ENCODE measurements at places on chromosomes 6 and 20.

DNA sequence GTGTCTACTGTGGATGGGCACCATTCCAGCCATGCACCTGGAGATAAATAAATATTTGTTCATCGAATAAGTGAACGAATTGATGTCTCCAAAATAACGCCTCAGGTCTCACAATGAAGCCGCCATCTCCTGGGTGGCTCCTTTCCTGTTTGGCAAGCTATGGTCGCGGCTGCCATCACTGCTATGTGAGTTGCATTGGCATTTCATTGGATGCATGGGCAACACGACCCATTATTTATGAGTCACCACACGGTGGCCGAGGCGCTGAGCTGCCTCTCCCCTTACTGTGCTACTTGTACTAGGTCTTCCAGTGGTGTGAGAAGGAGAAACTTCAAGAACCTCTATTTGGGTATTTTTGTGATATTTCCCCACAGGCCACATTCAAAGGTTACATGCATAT lies 21.3 kb upstream of the PDE10A start:
- H3K27ac ChIP-seq, result no peak overlapping the region
- H3K36me3 ChIP-seq, result no peaks in the 10 kb centered on the region
- DNase-seq, result no peak
- no peaks in the 10 kb centered on the region for H3K4me1 ChIP-seq

GRCh38 chr6:118952683-118953082 lies 17.7 kb upstream of the MCM9 start:
- H3K4me3 ChIP-seq, result no peak overlapping the region
- H3K4me1 ChIP-seq, result no peaks in the 10 kb centered on the region
- DNase-seq, result no peak
- peaks cover 7% of the 10 kb centered on the region for H3K36me3 ChIP-seq

- no peaks in the 10 kb centered on the region for H3K4me1 ChIP-seq
- peaks cover 10% of the 10 kb centered on the region for H3K36me3 ChIP-seq
- no peak for DNase-seq
- H3K27ac ChIP-seq, result no peak overlapping the region
- no peaks in the 10 kb centered on the region for H3K27me3 ChIP-seq
- no peak overlapping the region for H3K4me3 ChIP-seq
Measured at GRCh38 chr6:92667843-92668242, 751.5 kb downstream of the EPHA7 start.

DNA sequence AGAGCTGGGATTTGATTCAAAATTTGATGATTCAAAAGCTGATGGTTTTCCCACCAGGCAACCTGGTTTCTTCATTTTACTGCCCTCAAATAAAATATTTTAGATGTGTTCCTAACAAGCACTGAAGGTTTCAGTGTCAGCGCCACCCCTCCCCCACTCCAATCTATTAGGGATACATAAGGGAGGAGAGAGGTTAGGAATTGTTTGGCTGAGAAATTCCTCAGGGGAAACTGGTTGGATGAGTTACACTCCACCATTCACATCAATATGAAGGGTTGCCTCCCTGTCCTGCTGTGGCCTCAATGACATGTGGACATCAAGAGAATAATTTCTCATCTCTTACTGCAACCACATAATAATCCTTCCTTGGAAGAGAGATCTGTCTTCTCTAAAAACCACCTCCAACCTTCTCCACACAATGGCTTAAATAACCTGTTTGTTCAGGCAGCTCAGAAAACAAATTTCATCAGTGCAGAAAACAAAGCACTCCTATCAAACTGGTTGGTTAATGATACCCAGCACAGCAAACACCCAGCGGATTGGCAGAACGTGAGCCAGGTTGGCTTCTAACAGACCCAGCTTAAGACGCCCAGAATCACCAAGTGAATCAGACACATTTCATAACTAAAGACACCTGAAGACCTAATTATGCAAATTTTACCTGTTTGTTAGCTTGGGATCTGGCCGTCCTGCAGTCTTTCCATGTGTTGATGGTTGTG lies 136.0 kb upstream of the SGK1 start:
- H3K4me3 ChIP-seq, result no peak overlapping the region
- DNase-seq, result no peak
- H3K27ac ChIP-seq, result no peak overlapping the region
- no peaks in the 10 kb centered on the region for H3K36me3 ChIP-seq
- no peaks in the 10 kb centered on the region for H3K27me3 ChIP-seq

DNA sequence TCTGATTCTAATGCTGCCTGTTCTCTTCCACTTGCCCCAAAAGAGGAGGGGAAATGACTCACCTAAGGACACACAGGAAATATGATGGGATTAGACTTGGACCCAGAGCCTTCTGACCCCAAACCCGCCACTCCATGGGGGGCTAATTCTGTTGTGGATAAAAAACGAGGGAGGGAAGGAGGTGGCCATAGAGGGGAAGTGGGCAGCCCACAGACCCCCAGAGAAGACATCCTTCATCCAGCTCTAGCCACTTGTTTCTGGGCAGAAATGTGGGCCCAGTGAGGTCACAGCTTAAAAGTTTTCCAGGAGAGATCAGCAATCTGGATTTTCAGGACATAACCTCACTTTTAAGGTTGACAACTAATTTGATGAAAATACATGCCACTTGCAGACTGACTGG lies 202.1 kb downstream of the ANKRD60 start:
- no peak overlapping the region for H3K4me3 ChIP-seq
- peaks cover 40% of the 10 kb centered on the region for H3K27me3 ChIP-seq
- H3K4me1 ChIP-seq, result no peaks in the 10 kb centered on the region
- no peak for DNase-seq
- H3K36me3 ChIP-seq, result no peaks in the 10 kb centered on the region
- no peak overlapping the region for H3K27ac ChIP-seq
